Cardiac muscle cell (in vitro differentiated cells and primary cell): ENCODE measurements at places on chromosomes 7 and 10. TPM values are rescaled to one million over a fixed set of nuclear protein-coding genes. Genes with fewer than 3 reads are reported as not detected.

Gene CHAT
- not detected in 2 replicates for total RNA-seq

- peaks cover 11% of the 10 kb centered on the region for H3K4me1 ChIP-seq
- DNase-seq = peak; percentile 73
- H3K27me3 ChIP-seq = no peaks in the 10 kb centered on the region
These were observed 95.3 kb upstream of the CYP26C1 start for GRCh38 chr10:92965314-92965713.

Gene IGF2BP3
- total RNA-seq = 44.9 and 59.3 TPM in 2 replicates

DNA sequence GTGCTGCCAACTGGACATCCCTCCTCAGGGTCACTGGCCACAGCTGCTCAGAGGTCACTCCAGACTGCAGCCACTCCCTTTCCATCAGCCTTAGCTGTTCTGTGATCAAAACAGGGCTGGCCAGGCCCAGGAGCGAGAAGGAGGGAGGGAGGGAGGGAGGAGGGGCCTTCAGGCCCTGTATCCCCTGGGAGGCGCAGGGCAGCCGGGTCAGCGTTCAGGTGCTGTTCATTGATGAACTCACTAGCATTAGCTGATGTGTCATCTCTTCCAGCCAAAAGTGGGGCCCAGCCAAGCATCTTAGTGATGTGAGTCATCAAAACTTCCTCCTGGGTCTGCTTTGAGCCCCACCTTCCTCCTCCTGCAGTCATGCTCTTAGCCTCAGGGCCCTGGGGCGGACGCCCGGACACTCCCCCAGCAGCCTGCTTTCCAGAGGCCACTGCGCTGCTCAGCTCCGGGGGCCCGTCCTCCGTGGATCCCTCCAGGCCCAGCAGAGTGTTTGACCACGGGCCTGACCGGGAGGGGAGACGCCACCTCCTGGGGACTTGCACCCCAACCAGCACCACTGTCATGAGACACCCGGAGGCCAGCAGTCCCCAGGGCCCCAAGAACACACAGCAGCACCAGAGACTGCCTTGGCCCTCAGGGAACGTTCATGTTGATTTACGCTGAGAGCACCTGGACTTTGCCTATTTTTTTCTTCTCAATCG is 149.2 kb downstream of the PRKAG2 start:
- H3K27ac ChIP-seq = peak overlapping the region; percentile 69
- H3K36me3 ChIP-seq = no peaks in the 10 kb centered on the region
- DNase-seq = peak; percentile 88
- H3K27me3 ChIP-seq = no peaks in the 10 kb centered on the region
- H3K4me3 ChIP-seq = no peak overlapping the region

Gene GDF2
- total RNA-seq = 3.5 and 5.8 TPM in 2 replicates

GRCh38 chr10:72063703-72064391 is 24.5 kb downstream of the SPOCK2 start:
- H3K4me3 ChIP-seq = no peak overlapping the region
- H3K27ac ChIP-seq = no peak overlapping the region
- DNase-seq = no peak
- H3K4me1 ChIP-seq = peaks cover 5% of the 10 kb centered on the region
- no peaks in the 10 kb centered on the region for H3K27me3 ChIP-seq

- no peaks in the 10 kb centered on the region for H3K27me3 ChIP-seq
- no peak for DNase-seq
- no peaks in the 10 kb centered on the region for H3K4me1 ChIP-seq
- no peaks in the 10 kb centered on the region for H3K36me3 ChIP-seq
These were observed 47.8 kb upstream of the KCNMA1 start for GRCh38 chr10:77685432-77685831.

DNA sequence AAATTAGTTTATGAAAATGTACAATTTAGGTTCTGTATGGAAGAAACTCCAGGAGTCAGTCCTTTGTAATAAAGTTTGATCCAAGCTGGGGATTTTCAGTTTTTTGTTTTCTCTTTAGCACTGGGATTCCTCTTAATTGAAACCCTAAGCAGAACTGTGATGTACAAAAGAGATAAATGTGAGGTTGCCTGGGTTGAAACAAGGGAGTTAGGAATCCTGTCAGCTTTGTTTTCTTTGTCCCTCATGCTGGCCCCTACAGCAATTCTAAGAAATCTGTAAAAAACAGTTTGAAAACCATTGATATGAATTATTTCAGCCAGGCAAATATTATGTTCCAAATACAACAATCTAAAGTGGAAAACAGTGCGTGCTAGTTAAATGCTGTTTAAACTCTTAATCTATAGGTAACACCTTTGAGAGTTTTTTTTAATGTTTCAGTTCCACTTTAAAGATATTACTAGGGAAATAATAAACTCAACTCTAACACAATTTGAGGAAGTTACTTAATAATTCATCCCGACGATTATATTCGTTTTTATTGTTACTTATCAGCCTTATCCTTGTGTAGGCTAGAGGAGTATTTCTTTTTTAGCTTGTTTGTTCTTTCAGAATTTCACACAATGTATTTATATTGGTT is 65.3 kb downstream of the SGCE start:
- no peak for DNase-seq
- no peak overlapping the region for H3K27ac ChIP-seq

- no peak for DNase-seq
- H3K36me3 ChIP-seq = no peaks in the 10 kb centered on the region
- no peaks in the 10 kb centered on the region for H3K27me3 ChIP-seq
- H3K27ac ChIP-seq = no peak overlapping the region
- H3K4me3 ChIP-seq = no peak overlapping the region
These were observed 39.0 kb upstream of the LRRTM3 start for GRCh38 chr10:66886848-66887247.

GRCh38 chr7:157543791-157544190 is 207.0 kb downstream of the DNAJB6 start:
- no peaks in the 10 kb centered on the region for H3K4me1 ChIP-seq
- no peak overlapping the region for H3K27ac ChIP-seq
- no peak for DNase-seq
- no peaks in the 10 kb centered on the region for H3K27me3 ChIP-seq
- no peaks in the 10 kb centered on the region for H3K36me3 ChIP-seq
- no peak overlapping the region for H3K4me3 ChIP-seq

GRCh38 chr7:102396710-102397019 is 502 bp downstream of the PRKRIP1 start:
- no peak for DNase-seq
- H3K27ac ChIP-seq = peak overlapping the region; percentile 91
- H3K27me3 ChIP-seq = no peaks in the 10 kb centered on the region
- H3K4me3 ChIP-seq = peak overlapping the region; percentile 90
- peaks cover 30% of the 10 kb centered on the region for H3K36me3 ChIP-seq

DNA sequence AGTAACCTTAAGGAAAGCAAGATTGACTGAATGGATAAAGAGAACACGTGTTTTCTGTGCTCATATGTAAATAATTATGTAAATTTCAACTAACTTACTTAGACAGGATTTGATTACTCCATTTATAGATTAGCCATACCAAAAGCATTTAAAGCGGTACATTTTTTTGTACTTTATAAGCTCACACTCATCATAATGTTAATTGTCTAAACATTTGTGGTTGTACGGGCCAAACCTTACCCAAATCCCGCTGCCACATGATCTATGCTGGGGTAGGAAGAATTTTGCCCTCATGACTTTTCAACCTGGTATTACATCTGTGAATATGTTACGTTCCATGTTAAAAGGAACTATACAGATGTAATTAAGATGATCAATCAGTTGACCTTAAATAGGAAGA is 29.1 kb downstream of the MKX start:
- H3K36me3 ChIP-seq = no peaks in the 10 kb centered on the region
- no peak overlapping the region for H3K4me3 ChIP-seq
- DNase-seq = no peak
- no peaks in the 10 kb centered on the region for H3K27me3 ChIP-seq

Gene MMP21
- 0.32 TPM in 1 of 2 replicates, not detected in the other for total RNA-seq

Gene SPDYE16
- 0.11 and 1.1 TPM in 2 replicates for total RNA-seq

Gene TSPAN33
- total RNA-seq = 10.0 and 13.4 TPM in 2 replicates

- no peaks in the 10 kb centered on the region for H3K27me3 ChIP-seq
- no peak overlapping the region for H3K4me3 ChIP-seq
- no peaks in the 10 kb centered on the region for H3K36me3 ChIP-seq
- peak; percentile 8 for DNase-seq
- H3K4me1 ChIP-seq = no peaks in the 10 kb centered on the region
These were observed 48.1 kb downstream of the ATRNL1 start for GRCh38 chr10:115141254-115141653.

- H3K27ac ChIP-seq = no peak overlapping the region
- H3K36me3 ChIP-seq = no peaks in the 10 kb centered on the region
- no peak overlapping the region for H3K4me3 ChIP-seq
- peaks cover 18% of the 10 kb centered on the region for H3K27me3 ChIP-seq
- no peaks in the 10 kb centered on the region for H3K4me1 ChIP-seq
- DNase-seq = no peak
These were observed 239.7 kb downstream of the EMX2 start for GRCh38 chr10:117782276-117782675.

DNA sequence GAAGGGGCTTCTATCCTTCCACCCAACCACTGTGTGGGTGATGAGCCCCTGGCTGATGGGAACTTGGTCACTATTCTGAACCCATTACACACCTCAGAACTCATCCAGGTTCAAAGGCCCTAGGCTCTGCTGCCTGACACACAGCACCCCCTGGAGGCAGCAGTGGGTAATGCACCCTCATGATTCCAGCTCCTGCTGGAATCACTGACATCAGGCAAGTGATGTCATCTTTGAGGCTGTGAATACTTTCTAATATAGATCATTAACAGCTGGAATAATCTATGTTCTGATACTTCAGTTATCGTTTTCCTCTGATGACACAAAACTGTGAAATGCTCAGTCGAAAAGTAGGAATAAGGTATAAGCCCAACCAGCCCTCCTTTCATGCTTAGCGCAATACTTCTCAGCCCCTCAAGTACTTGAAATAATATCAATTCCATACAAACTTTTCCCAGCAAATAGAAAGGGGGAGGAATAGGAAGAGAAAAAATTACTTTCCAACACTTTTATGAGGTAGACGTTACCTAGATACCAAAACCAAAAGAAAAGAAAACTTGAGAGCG is 7.5 kb upstream of the RBP3 start:
- peak; percentile 69 for DNase-seq
- no peaks in the 10 kb centered on the region for H3K36me3 ChIP-seq
- H3K27ac ChIP-seq = no peak overlapping the region
- H3K4me1 ChIP-seq = no peaks in the 10 kb centered on the region

Gene SPDYE2B
- not detected in 2 replicates for total RNA-seq

Gene OR6B1
- total RNA-seq = not detected in 2 replicates

Gene CACUL1
- total RNA-seq = 26.0 and 40.5 TPM in 2 replicates

Gene TEX36
- not detected in 2 replicates for total RNA-seq

- no peak for DNase-seq
- H3K4me1 ChIP-seq = no peaks in the 10 kb centered on the region
- no peaks in the 10 kb centered on the region for H3K36me3 ChIP-seq
- no peak overlapping the region for H3K4me3 ChIP-seq
- no peak overlapping the region for H3K27ac ChIP-seq
These were observed 547.4 kb downstream of the ZWINT start for GRCh38 chr10:55813451-55814170.

Gene SEMA3D
- 3.7 and 6.2 TPM in 2 replicates for total RNA-seq

DNA sequence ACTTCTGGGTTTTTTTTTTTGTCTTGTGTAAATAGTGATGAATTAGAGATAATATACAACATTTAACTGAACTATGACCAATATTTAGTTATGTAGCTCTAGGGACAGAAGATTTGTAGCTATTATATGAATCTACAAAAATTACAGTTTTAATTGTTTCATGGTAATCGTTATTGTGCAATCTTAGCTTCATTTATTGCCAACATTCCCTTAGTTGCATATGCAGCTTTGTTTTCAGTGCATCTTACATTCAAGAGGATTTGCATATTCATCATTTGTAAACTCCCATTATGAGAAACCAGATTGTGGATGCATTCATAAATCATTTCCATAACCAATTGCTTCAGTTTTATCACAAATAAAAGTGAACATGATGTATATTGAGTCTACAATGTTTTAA is 68.8 kb downstream of the MALRD1 start:
- H3K27me3 ChIP-seq = no peaks in the 10 kb centered on the region
- no peak overlapping the region for H3K27ac ChIP-seq
- no peaks in the 10 kb centered on the region for H3K4me1 ChIP-seq
- H3K4me3 ChIP-seq = no peak overlapping the region

Gene SLC16A12
- total RNA-seq = 7.0 and 8.1 TPM in 2 replicates

GRCh38 chr7:44775383-44776107 is 20.9 kb upstream of the PPIA start:
- no peak overlapping the region for H3K27ac ChIP-seq
- H3K4me3 ChIP-seq = no peak overlapping the region
- no peaks in the 10 kb centered on the region for H3K36me3 ChIP-seq
- no peaks in the 10 kb centered on the region for H3K27me3 ChIP-seq

DNA sequence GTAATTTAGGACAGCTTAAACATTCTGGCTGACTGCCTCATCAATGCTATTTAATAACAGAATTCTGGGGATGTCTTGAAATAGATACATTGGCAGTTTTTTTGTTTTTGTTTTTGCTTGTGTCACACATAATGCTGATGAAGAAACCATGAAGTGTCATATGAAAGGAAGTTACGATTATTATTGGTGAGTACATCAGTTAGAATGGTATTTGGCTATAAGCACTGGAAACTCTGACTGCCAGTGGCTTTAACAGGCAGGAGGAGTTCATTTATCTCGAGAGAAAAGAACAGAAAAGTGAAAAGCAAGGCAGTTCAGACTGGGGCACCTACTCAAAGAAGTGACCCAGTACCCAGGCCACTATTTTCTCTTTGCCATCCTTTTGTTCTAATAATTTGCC is 18.1 kb downstream of the LSM8 start:
- no peaks in the 10 kb centered on the region for H3K27me3 ChIP-seq
- no peaks in the 10 kb centered on the region for H3K36me3 ChIP-seq
- DNase-seq = no peak
- no peak overlapping the region for H3K27ac ChIP-seq

- H3K27ac ChIP-seq = peak overlapping the region; percentile 100
- DNase-seq = peak; percentile 83
- no peaks in the 10 kb centered on the region for H3K36me3 ChIP-seq
These were observed 604 bp upstream of the STAM start for GRCh38 chr10:17643339-17643754.

Gene ADCY1
- 12.6 and 22.9 TPM in 2 replicates for total RNA-seq

Gene ANXA8L1
- total RNA-seq = 0.63 TPM in 1 of 2 replicates, not detected in the other

DNA sequence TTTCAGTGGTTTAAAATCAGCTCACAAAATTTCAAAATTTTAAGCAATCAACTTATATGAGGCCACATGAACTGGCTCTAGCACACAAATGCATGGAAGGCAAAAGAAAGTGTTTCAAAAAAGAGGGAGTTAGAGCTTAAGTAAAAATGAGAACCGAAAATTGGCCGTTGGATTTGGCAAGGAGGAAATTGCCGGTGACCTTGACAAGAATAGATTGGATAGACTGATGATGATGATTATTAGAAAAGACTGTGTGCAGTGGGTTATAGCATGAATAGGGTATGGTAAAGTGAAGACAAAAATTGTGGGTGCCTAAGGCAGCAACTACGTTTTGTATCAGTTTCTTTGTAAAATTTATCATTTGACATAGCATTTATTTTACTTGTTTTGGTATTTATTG is 175.7 kb downstream of the SEMA3D start:
- no peaks in the 10 kb centered on the region for H3K27me3 ChIP-seq
- no peak overlapping the region for H3K4me3 ChIP-seq
- DNase-seq = no peak
- no peaks in the 10 kb centered on the region for H3K36me3 ChIP-seq
